Posterior cingulate gyrus (tissue), 11 donors: ENCODE measurements at places on chromosomes 5 and 9.

- peak; percentile 58 for DNase-seq
Measured at GRCh38 chr5:132753135-132753987, 6.1 kb downstream of the CCNI2 start.

DNA sequence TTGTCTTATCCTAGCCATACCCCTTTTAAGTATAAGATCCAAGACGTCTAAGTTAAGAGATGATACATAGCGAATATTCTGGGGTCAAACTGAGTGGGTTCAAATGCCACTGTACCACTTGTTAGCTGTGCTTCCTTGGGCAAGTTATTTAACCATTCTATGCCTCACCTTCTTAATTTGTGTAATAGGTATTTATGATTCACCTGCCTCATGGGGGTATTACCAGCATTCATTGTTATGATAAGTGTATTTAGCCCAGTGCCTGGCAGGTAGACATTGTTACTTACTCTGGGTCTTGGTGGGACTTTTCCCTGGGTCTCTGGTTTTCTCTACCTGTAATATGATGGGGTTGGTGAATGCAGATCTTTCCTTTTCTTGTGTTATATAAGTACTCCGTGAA is 3.8 kb downstream of the LARP1 start:
- DNase-seq: no peak

GRCh38 chr5:143888912-143889311 is 77.0 kb downstream of the HMHB1 start:
- no peak for DNase-seq

GRCh38 chr5:41794471-41794870 is 75.8 kb downstream of the OXCT1 start:
- DNase-seq: no peak

GRCh38 chr5:132684491-132684890 is 10.7 kb downstream of the IL4 start:
- no peak for DNase-seq

DNA sequence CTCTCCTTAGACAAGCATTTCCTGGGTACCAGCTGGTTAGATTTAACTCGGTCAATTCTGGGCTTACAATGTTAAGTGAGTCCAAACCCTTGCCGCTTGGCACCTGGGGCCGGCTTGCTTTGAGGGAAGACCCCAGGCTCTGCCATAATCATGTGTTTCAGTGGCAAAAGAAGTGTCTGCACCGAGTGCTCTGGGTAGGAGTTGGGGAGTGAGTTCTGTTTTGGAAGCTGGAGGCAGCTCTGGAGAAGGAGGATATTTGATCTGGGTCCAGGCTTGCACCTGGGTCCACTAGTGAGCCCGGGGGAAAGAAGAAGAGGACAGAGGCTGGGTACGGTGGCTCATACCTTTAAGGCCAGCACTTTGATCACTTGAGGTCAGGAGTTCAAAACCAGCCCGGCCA is 8.4 kb upstream of the OLFM1 start:
- DNase-seq: no peak

- DNase-seq: no peak
Measured at GRCh38 chr9:2639786-2640185, 18.2 kb downstream of the VLDLR start.

GRCh38 chr5:172133359-172134029 is 54.5 kb downstream of the STK10 start:
- DNase-seq: no peak

DNA sequence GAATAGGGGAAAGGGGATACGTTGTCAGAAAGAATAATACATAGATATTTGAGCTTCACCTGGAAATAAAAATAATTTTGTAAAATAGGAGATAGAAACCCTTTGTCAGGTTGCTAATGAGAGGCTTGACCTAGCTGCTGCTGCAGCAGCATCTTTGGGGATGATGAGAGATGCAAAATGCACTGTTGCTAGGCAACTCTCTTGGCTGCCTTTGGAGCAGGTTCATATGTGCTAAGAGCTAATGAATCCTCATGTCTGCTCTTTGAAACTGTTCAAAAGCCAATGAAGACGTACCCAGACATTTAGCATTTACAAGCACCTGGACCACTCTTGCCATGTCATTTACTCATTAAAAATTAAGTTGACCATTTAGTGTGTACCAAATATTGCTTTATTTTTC is 121.7 kb downstream of the FOCAD start:
- DNase-seq: no peak

DNA sequence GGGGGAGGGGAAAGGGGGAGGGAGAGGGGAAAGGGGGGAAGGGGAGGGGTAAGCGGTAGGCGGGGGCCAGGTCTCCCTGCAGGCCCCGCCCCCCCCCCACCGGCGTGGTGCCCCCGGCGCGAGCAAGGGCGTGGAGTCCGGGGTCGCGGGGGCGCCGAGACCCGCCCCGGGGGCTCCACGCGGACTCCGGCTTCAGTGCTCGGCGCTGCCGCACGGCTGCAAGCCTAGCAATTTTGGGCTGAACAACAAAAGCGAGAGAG is 10.8 kb downstream of the C9orf50 start:
- DNase-seq: no peak

DNA sequence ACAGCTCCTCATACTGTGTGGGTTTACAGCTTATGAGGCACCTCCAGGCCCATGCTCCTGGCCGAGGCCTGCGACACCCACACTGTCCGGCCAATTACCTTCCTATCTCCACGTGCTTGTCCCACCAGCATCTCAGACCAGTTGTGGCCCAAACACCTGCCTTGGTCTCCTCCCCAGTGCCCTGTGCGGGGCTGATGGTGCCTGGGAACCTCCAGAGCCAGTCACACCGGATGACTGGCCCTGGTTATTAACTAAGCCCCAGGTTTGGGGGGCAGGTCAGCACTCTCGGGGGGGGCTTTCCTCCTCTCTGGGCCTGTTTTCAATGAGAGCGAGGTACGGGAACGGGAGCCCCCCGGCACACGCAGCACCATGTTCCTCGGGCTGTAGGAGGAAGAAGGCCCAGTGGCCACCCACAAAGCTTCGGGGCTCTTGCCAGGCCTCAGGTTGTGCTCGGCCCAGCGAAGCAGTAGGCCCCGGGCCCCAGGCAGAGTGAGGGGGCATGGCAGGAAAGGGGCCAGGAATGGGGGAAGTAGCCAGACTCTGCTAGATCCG is 76.0 kb upstream of the PHYKPL start:
- DNase-seq: no peak

- DNase-seq: no peak
Measured at GRCh38 chr5:112367400-112367799, 51.7 kb downstream of the EPB41L4A start.

DNA sequence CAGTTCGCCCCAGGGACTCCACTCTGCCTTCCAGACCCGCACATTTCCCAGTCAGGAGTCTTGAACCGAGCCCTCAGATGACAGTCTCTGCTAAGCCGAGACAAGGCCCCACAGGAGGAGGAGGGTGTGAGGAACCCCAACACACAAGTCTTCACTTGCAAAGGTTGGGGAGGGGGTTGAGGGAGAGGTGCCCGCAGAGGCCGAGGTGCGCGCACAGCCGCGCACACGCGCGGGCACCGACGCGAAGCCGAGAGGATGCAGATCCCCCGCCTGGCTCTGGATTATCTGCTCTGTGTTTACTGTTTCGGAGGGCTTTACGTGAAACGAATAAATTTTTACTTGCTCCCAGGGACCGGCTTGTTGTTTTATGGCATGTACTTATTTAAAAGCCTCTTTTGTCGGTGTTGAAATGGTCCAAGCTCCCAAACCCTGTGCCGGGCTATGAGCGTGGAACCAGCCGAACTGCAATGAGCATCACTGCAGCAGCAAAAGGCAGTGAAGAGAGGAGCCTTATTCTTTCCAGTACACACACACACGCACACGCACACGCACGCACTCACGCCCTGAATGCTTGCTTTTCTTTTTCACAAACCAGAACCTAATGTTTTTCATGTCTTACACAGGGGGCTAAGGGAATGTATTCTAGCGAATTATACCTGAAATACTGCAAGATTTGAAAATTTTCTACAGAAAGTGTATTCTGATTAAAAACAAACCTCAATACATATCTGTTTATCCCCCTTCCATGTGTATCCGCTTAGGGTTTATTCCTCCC is 297.7 kb downstream of the PARP8 start:
- DNase-seq: no peak

GRCh38 chr9:86734771-86735170 is 212.5 kb downstream of the GAS1 start:
- DNase-seq: no peak

- DNase-seq: no peak
Measured at GRCh38 chr9:134503301-134504105, 138.1 kb upstream of the COL5A1 start.

- no peak for DNase-seq
Measured at GRCh38 chr9:8186560-8186959, 387.0 kb upstream of the DMAC1 start.

DNA sequence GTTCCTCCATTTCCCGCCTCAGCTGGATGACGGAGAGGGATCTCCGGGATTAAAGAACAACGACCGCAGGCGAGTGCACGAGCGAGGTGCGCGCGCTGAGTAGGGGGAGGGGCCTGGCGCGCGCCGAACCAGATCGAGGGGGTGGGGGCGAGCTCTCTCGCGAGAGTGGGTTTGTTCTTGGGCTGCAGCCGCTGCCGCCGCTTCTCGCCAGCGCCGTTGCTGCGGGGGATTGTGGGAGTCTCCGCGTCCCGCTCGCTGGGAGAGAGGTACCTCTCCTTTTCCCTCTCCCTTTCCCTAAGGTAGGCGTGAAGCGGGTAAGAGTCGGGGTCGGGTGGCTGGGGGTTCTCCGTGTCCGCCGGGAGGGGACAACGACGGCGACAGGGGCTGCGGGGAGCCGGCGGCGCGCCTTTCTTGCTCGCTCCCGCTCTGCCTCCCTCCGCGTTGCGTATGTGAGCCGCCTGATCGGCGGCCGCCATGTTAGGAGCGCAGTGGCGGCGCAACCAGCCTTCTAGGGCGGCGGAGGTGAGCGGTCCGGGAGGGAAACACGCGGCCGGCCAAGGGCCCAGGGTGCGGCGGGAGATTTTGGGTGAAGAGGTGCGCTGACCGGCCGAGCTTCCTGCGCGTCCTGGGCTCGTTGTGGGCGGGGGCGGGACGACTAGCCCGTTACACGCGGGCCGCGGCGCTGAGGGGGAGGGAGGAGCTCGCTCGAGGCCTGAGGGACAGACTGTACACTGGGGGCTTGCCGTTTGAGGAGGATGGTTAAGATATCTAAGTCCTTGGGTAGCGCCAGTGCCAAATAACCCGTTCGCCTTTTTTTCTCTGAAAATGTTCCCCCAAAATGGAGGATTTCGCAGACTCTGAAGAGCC is at the start of gene MATR3:
Gene MATR3, plus strand, starts transcription at position 234 of the 867 bp plus-strand sequence. CDS start 13,676 bp downstream, outside the sequence.
- DNase-seq: peak; percentile 98

DNA sequence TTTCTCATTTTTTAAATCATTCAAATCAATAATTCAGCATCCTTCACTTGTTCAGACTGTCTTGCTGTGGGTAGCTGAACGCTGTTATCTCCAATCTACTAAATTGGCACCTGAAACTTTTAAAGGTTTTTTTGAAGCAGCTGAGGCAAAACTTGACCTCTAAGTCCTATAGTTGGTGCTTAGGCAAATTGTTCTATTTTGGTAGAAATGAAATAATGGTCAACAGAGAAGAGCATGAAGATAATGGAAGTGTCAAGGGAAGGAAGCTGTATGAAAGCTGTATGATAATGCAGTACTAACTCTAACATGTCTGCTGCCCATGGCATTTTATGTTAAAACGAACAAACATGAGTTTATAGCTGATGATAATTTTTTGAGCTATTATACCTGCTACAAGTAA is 138.0 kb downstream of the GDNF start:
- DNase-seq: no peak

DNA sequence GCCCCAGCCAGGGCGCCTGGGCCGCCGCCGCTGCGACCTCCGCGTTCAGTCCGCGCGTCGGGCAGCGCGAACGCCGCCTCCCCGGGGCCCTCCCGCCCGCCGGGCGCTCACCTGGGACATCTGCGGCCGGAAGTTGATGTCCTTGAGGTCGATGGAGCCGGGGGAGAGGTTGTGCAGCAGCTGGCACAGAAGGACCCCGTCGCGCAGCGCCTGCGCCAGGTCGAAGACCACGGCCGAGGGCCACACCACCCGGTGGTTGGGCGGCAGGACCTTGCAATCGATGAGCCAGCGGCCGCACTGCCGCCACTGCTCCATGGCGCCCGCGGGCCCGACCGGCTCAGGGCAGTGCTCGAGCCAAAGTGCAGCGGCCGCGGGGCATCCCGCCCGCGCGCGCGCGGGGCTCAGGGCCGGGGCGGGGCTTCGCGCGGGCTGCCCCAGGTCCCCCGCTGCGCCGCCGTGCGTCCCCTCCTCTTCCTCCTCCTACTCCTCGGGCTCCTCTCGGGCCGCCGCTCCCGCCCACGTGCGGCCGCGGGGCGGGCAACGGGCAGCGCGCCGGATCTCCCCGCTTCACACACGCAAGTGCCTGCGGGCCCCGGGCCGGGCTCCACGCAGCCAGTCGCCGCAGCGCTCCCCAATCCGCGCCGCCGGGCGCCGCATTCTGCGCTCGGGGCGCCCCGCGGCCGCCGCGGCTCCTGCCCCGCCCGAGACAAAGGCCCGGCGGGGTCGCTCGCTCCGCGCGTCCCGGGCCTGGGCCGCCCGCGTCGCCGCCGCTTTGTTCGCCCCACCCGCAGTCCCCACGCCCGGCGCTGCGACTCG is at the start of gene VAV2:
Gene VAV2, minus strand, starts transcription at position 361 of the 816 bp plus-strand sequence. Its CDS starts 46 bp downstream, at position 315.
- DNase-seq: no peak

GRCh38 chr9:118652912-118653311 is 716.3 kb downstream of the BRINP1 start:
- DNase-seq: no peak

GRCh38 chr9:19470981-19471650 is 62.3 kb downstream of the ACER2 start:
- no peak for DNase-seq

DNA sequence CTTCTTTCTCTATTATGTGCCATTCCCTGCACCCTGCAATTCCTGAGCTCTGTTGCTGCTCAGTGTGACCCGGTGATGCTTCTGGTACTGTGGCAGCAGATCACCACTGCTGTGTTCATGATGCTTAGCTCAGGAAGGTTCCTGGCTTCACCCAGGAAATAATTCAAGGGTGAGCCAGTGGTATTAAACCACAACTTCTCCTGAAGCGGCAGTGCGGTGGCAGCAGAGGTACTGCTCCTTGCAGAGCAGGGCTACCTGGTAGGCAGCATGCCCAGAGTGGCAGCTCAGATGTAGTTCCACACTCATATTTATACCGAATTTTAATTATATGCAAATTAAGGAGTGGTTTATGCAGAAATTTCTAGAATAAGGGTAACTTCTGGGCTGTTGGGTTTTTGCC is 213.8 kb upstream of the ZNF608 start:
- no peak for DNase-seq

DNA sequence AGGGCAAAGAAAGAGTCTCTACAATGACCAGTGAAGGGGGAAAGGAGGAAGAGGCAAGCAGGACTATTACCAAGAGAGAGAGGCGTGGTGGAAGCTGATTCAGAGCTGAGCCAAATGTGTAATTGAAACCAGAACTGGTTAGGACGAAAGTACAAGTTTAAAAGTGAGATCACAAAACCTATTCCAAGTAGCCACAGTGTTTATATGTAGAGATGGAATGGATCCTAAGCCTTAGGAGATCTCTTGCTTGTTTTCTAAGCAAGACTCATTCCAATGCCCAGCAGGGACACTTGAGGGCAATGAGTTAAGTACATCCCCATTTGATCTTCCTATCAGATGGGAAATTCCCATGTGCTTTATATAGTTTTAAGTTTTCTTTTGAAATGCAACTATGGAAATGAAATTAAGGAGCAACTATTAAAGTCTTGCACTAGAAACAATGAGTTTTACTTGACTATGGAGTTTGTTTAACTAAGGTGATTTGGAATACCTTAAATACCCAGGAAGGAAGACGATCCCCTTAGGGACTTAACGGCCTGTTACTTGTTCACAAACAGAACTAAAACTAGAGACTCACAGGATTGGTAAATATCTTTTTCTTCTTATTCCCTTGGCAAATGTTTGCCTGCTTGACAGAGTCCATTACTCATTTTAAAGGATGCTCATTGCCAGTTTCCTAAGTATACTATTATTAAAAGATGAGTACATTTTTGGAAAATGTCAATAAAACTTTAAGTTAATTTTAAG is 51.1 kb upstream of the SNX2 start:
- DNase-seq: no peak
